ENCODE measurements at places on chromosomes 3 and 15.

DNA sequence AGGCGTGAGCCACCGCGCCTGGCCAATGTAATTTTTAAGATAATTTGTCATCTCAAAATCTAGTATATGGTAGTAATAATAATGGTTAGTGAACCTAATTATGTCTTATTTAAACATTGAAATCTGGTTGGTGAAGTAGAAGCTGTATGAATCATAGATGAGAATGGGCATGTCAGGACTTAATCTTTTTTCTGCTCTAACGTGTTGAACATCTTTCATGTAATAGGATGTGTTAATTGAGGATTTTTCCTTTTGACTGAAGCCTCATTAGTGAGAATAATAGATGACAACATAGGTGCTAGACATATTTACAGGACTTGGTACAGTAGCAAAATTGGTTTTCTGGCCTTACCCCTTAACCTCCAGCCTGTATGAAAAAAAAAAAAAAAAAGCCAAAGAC, 835.6 kb downstream of the IGSF11 start:
- no peak for DNase-seq

- DNase-seq: peak; percentile 59
These were observed 415.3 kb downstream of the TIGIT start for GRCh38 chr3:114709102-114709501.

DNA sequence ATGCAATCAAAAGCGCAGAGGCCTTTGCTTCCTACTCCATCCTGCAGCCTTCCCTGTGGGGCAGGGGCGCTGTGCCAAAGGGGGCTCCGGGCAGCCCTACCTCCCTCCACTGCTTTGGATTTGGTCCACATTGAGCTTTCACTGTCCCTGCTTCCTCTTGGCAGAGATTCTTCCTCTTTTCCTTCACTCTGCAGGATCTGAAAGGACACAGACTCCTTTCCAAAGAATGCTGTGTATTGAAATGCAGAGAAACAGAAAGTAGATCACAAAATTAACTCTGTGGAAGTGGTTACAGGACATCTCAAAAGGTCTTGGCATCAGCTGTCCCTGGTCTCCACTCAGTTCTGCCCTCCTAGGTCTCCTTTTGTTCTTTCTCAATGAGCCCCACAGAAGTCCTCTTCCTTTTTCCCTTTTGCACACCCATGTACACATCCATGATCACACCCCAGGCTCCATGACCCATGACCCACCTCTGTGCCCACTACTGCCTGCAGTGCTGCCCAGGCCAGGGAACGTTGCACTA, 64.1 kb downstream of the CCR1 start:
- DNase-seq: peak; percentile 69

GRCh38 chr3:38602576-38603250, 46.8 kb downstream of the SCN5A start:
- DNase-seq: no peak

DNA sequence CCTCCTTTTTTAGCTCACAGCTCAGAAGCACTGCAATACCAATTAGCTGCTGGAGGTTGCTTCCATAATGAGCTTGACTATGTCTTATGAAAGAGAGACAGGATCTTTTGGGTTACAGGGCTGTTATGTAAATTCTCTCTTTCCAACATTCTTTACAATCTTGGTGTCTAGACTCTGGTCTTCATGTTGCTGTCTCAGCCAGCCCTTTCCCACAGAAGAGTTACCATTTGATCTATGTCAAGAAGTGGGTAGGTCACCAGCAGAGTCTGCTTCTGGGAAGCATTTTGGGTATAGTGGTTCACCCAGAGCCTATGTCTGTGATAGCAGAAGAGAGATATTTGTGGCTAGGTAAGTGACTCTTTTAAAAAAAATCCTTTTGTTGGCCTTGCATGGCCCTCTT, 234.5 kb downstream of the SATB1 start:
- DNase-seq: no peak

DNA sequence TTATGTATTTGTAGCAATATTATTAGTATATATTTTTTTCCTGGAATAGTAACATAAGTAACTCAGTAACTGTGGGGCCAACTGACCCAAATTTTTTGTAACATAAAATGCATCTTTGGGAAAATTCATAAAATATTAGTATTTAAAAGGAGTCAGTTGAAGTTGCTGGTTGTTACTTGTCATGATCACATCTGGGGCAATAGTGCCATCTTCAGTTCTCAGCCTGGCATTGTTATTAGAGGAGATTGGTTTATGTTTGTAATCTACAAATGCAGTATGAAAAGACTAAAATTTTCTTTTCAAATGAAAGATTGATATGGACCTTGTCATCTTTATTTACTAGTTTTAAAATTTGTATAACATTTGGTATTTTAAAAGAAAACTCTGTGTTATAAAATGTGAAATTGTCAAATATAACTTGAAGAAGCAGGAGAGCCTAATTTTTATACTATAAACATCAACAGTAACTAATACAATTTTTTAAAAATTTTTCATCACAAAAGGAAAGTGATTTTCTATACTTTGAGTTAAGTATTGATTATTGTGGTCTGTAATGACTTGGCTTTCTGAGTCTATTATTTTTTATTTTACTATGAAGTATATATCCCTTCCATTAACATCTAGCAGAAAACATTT, 38.8 kb upstream of the MLF1 start:
- peak; percentile 18 for DNase-seq

- DNase-seq: no peak
These were observed 153.8 kb downstream of the SPATA16 start for GRCh38 chr3:172987273-172987672.

DNA sequence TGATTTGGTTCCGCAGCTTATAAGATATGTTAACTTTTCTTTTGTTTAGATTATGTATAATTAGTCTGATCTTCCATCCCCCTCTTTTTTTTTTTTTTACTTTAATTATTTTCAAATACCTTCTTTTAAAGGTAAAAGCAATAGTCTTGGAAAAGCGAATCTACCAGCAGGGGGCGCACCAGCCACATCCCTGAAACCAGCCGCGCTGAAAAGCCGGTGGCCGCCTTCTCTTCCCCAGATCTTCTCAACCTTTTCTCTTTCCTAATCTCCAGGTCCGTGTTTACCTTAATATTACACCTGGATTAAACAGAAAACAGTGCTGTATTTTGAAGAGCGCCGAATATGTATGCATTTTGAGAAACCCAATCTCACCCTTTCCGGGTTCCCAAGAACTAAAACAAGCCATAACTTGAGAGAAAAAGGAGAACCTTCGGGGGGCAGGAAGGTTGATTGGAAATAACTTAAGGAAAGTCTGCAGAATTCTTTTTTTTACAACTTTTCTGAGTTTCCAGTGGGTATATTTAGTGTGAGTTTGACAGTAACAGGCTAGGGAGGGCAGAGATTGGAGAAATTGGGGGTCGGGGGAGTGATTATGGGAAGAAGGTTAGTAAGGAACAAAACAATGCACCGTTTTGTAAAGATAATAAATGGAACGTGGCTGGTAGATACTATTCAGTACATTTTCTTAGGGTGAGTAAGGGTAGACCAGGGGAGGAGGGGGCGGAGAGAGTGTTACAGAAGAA, 2.0 kb upstream of the SOX2 start:
- peak; percentile 11 for DNase-seq

- peak; percentile 15 for DNase-seq
These were observed 2.4 kb downstream of the CSRNP1 start for GRCh38 chr3:39150803-39151631.

- DNase-seq: peak; percentile 89
These were observed 1149.6 kb downstream of the IGSF11 start for GRCh38 chr3:117885011-117885441.

DNA sequence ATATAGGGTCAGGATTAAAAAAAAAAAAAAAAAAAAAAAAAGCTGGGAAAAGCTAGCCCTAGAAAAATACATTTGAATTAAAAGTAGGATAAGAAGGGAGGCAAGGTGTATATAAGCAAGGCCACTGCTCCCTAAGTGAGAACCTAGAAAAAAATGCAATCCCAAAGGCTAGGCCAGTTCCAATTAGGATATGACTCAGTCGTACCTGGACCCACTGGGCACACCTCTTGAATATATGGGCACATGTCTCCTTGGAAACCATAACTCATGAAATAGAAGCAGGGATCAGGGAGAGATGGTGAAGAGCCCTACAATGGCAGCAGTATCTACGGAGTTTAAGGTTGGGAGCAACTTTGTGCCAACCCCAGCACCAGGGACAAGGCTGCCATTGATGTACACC, 314.1 kb upstream of the IL12A start:
- no peak for DNase-seq

- no peak for DNase-seq
These were observed 6.1 kb upstream of the LTF start for GRCh38 chr3:46470831-46471230.

DNA sequence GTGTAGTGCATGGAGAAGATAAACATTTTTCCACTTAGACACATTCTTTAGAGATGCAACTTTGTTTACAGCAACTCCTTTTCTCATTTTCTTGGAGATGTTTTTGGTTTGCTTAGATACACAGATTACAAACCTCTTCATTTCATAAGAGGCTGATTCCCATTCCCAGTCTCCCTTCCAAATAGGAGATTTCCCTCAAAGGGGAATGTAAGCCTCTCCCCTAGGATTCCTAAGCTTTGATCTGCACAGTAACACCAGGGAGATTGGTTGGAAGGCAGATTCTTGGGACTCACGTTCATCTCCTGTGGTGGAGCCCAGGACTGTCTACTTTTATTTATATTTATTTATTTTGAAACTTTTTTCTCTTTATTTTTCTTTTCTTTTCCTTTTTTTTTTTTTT, 63.2 kb downstream of the MCTP2 start:
- DNase-seq: no peak

DNA sequence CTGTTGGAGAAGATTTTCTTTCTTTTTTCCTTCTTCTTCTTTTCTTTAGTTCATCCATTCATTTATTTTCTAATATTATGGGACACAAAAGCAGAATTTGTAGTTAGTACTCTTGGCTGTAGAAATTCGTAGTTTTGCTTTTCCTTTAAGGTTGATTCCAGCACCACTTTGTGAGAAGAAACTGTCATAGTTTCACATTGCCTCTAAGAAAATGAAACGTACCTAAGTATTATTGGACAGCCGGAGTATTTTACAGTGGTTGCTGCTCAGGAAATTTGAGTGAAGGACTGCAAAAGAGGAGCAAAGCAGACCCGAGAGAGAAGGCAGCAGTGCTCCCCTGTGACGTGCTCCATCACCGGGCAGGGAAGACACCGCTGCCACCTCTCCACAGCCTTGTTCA, 48.1 kb downstream of the PLCL2 start:
- DNase-seq: no peak

GRCh38 chr3:182740710-182741109, 52.6 kb upstream of the ATP11B start:
- DNase-seq: no peak

GRCh38 chr3:57999417-58000115, 8.7 kb upstream of the FLNB start:
- DNase-seq: no peak

GRCh38 chr3:11982341-11982941, 21.7 kb upstream of the SYN2 start:
- DNase-seq: no peak

- DNase-seq: no peak
These were observed 25.0 kb downstream of the TCF12 start for GRCh38 chr15:56943403-56943802.

Data from MV-4-11 (cell line).